ENCODE measurements at places on chromosomes 4 and X.

- no peak for DNase-seq
Measured at GRCh38 chr4:110627977-110628662, 5.2 kb upstream of the PITX2 start.

DNA sequence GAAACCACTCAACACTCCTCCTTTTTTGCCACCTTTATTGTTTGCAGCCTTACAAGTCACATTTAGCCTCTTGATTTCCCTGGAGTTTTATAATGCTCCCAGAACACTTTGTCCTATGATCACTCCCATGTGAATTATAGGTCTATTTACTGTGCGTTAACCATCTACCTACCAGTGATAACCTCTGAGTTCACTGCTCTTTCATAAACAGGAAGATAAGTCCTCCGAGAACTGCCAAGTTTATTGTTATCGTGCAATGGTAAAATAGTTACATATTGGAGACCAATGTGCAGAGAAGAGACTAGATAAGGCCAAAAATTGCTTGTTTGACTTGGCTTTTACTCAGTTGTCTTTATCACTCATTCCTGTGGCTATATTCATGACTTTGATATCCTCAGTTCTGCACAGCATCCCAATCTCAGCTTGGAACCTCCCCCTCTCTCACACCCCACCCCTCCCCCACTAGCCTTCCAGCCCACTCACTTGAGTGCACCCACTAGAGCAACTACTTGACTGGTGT lies 12.9 kb upstream of the NUDT9 start:
- DNase-seq: no peak

- no peak for DNase-seq
Measured at GRCh38 chr4:139282065-139282720, 2.2 kb upstream of the MGARP start.

- no peak for DNase-seq
Measured at GRCh38 chrX:68175562-68175961, 257.7 kb downstream of the OPHN1 start.

DNA sequence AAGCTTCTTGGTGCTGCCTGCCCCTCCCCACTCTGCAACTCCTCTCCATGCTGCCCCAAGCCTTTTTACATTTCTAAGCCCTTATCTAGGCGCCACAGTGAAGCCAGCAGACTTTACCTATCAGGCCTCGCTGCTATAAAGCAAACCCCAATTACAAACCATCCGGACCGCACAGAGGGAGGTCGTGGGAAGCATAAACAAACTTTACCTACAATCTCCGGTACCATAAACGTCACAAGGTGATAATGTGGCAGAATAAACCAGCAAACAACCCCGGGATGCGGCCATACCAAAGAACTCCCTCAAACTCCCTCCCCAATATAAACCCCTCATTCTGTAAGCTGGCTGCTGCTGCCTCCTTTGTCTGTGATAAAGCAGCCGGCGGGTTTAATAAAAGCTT lies 54.0 kb upstream of the ZCCHC13 start:
- DNase-seq: peak; percentile 90

- DNase-seq: peak; percentile 87
Measured at GRCh38 chr4:118033148-118034052, 886 bp upstream of the NDST3 start.

- DNase-seq: no peak
Measured at GRCh38 chr4:185343726-185344581, 51.8 kb downstream of the LRP2BP start.

DNA sequence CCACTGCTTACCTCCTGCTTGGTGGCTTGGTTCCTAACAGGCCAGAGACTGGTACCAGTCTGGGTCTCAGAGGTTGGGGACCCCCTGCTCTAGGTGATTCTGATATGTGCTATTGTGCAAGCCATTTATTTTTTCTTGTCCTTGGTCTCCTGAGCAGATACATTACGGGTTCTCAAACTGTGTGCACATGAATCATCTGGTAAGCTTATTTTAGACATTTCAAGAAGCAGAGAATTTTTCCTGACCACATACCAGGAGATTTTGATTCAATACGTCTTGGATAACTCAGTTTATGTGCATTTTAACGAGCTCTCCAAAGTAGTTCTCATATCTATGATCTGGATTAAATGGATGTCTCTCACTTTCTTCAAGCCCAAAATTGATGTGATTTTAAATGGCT lies 77.2 kb downstream of the FHIP1A start:
- DNase-seq: no peak

DNA sequence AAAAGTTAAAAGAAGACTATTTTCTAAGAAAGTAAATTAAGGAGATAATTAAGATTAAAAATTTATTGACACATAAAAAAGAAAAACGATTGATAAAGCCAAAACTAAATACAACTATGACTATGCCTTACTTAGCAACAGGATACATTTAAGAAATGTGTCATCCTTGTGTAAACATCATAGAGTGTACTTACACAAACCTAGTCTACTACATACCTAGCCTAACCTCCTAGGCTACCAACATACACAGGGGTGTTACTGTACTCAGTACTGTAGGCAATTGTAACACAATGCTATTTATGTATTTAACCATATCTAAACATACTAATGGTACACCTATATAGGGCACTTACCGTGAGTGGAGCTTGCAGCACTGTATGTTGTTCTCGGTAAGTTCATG lies 108.3 kb downstream of the ANXA10 start:
- peak; percentile 21 for DNase-seq
